ENCODE measurements at places on chromosomes 1 and 21.

GRCh38 chr21:37564341-37564923 is 197.9 kb downstream of the DYRK1A start:
- peak; percentile 90 for DNase-seq

- DNase-seq = no peak
These were observed 60.0 kb upstream of the IVNS1ABP start for GRCh38 chr1:185376840-185377635.

DNA sequence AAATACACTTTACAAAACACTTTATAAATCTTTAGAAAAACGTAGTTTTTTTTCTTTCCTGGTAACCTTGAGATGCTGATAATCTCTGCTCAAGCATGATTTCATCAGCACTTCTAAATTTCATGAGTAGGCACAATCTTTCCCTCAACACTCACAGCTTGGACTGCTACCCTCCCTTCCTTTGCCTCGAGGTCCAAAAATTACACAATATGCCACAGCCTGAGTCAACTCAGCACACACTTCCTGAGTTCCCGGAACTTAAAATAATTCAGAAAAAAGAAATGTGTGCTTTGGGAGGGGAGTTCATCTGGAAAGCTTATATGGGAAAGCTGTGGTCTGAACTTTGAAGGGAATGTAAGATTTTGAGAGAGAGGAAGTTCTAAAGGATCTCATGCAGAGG is 5.9 kb downstream of the CLCA2 start:
- DNase-seq = peak; percentile 19

GRCh38 chr1:24380508-24380907 is 33.1 kb downstream of the STPG1 start:
- no peak for DNase-seq

DNA sequence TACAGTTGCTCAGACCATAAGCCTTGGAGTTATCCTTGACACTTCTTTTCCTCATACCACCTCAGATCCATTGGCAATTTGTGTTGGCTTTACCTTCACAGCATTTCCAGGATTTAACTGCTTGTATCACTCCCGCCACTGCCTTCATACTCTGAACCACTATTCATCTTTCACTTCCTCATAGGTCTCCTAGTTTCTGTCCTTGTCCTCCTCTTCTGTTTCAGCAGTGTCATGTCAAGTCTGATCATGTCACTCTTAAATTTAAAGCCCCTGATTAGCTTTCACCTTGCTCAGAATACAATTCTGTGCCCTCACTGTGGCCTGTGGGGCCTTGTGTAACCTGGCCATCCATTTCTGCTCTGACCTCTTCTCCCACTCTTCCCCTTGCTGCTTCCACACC is 34.7 kb upstream of the C1orf115 start:
- DNase-seq = no peak

GRCh38 chr1:246515390-246516005 is 8.4 kb upstream of the SMYD3 start:
- DNase-seq = no peak

DNA sequence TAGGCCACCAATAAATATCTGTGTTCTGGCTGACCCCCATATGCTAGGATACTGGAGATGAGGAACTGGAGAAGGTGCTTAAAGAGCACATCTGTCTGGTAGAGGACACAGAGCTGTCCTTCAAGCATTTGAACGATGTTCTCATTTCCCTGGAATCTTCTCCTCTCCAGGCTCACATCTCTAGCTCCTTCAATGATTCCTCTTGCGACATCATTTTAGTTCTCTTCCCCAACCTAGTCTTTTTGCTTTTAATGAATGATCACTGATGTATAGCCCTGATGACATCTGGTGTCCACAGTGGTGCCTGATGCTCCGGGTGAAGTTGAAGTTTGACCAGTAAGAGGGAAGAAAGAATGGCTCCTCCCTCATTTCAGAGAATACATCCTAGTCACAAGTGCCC is 80.8 kb upstream of the UBE2U start:
- no peak for DNase-seq

DNA sequence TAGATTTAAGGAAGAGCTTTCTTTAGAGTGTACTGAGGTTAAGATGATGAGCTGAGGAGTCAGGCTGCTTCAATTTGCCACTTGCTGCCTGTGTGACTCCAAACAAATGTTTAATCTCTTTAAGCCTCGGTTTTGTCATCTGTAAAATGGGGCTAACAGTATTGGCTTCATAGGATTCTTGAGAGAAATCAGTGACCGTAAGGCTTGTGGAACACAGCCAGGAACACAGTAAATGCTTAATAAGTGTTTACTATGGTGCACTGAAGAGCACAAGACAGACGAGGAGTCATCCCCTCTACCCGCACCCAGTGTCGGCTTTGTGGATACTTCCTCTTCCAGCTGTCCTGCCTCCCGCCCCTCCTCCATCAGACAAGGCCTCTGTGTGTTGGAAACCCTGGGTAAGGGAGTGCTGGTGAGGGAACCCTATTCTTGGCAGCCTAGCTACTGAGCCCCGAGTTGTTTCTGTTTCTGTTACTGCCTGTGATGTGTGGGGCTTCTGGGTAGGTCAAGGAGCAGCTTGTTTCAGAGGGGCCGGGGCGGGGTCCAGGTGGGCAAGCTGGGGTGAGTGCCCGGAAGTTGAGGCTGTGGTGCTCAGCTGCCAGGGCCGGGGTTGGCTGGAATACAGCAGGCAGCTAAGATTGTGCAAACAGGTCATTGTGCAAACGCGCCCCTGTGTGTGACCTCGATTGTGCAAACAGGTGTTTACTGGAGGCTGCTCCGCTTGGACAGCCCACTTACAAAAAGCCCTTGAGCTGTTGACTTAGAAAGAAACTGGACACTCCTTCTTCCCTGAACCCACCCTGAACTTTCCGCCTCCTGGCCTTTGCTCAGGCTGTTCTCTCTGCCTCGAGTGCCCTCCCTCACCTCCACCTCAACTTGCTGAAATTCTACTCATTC is 4.0 kb upstream of the CSF3R start:
- DNase-seq = no peak

GRCh38 chr1:116334015-116334547 is 39.0 kb upstream of the ATP1A1 start:
- DNase-seq = no peak

GRCh38 chr1:67551375-67551774 is 121.2 kb upstream of the SERBP1 start:
- no peak for DNase-seq

- no peak for DNase-seq
These were observed 4.3 kb downstream of the IL22RA1 start for GRCh38 chr1:24138476-24139221.

- no peak for DNase-seq
These were observed 35.4 kb upstream of the MYBPHL start for GRCh38 chr1:109341944-109342930.

DNA sequence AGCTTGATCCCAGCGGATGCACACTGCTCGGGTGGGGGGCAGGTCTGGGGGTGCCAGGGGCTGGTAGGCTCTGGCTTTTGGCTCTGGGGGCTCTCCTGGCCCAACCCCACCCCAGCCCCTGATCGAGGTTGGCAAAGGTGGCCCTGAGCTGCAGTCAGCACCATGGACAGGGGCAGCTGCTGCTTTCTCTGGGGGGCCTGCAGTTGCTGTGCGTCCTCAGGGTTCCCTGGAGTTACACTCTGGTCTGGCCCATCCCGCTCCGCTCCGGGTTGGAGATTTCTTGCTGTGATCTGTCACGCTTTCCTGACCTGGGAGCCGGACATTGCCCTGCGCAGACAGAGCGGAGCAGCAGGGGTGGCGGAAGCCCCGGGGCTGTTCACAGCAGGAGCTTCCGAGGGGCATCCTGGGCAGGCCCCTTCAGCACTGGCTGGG is 8.0 kb upstream of the PLCH2 start:
- DNase-seq = peak; percentile 24

All from activated CD4-positive, alpha-beta T cell treated with anti-CD3 and anti-CD28 coated beads, Interleukin-2, amount 50 U/mL, for 48 hours (primary cell).